Effector CD8-positive, alpha-beta T cell (primary cell): ENCODE measurements at places on chromosomes 6 and 20.

GRCh38 chr6:24394780-24395437, 7.8 kb upstream of the MRS2 start:
- DNase-seq = no peak

GRCh38 chr20:24458436-24458835, 11.0 kb upstream of the SYNDIG1 start:
- no peak for DNase-seq

GRCh38 chr6:12164508-12164770, 125.7 kb upstream of the EDN1 start:
- DNase-seq = no peak

- DNase-seq = no peak
Measured at GRCh38 chr6:43149265-43149664, 21.8 kb upstream of the SRF start.
